ENCODE measurements at places on chromosomes 11 and 22.

GRCh38 chr11:6481012-6481923 is at the start of the genes ARFIP2 and TIMM10B:
Gene ARFIP2 (minus strand): TSS chr11:6481331. CDS start chr11:6480421, 910 bp downstream.
Gene TIMM10B (plus strand): TSS chr11:6481501. CDS start chr11:6481517, 16 bp downstream.
- peak; percentile 99 for DNase-seq

- DNase-seq: no peak
These were observed 176.0 kb downstream of the METTL15 start for GRCh38 chr11:28284196-28284595.

DNA sequence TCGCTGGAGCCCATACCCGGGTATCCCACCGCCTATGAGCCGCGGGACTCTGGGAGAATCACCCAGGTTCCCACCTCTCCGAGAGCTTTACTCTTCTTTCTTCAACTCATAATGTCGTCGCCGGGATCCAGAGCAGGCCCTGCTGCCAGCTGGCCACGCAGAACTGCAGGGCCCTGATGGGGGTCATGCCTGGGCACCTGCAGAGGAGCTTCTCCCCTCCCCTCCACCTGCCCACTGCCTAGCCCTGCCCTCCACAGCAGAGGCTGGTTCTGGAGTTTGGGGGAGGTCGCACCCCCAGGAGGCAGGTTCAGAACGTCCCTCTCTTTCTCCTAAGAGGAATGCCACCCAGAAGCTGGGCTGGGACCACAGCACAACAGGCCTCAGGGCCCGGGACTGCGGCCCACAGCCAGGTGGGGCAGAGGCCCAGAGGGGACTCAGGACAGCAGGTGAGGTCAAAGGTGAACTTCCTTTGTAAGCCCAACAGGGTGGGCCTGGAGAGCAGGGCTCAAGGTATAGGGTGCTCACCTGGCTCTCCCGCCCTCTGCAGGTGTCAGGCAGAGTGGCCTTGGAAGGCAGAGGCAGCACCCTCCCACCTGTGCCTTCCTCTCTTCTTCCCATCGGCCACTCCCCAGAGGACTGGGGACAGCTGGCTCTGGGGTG is 1.9 kb downstream of the SLC25A45 start:
- DNase-seq: no peak

- DNase-seq: no peak
These were observed 181.4 kb downstream of the DBX1 start for GRCh38 chr11:19978668-19979518.

GRCh38 chr11:67586568-67587250 is 3.1 kb downstream of the GSTP1 start:
- no peak for DNase-seq
